Hippocampal formation (tissue), 2 donors: ENCODE measurements at places on chromosomes 16 and 17.

DNA sequence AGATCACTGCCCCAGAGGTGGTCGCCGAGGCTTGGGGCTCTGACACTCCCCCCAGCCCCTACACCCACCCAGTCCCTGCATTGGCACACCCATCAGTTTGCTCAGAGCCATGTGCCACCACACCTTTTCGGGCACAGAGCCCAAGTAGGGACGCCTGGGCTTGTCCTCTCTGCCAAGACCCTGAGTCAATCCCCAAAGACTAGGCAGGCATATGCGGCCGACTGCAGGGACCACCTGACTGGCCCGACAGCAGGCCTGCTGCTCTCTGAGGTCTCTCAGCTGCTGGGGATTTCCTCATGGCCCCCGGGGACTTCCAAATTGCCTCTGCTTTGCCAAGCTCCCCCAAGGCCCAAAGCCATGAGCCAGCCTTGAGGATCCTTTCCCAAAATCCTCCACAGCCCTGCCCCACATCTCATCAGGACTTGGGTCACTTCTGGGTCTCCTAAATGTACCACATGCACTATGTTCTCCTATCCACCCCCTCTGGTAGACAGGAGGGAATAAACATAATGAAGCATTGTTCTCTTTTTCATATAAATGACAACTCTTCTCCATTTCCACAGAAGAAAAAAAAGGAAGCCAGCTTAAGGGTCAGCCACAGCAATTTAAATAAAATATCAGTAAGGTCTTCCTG lies 30.6 kb downstream of the MYO18A start:
- peak; percentile 31 for DNase-seq

DNA sequence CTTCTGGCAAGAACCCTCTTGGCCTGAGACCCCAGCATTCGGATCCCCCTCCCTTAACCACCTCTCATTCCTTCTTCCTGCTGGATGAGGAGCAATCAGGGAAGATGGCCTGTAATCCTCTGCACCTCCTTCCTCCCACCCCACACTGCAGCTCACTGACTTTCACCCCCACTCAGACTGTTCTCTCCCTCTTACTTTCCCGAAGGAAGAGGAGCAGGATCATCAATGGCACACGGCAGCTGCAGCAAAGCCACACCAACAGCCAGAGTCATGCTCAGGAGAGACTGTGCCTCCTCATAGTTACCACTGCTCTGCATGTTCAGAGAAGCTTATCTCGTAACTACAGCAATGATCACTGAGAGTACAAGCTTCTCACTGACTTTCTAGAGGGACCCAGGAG lies 10.1 kb upstream of the TMEM101 start:
- no peak for DNase-seq

DNA sequence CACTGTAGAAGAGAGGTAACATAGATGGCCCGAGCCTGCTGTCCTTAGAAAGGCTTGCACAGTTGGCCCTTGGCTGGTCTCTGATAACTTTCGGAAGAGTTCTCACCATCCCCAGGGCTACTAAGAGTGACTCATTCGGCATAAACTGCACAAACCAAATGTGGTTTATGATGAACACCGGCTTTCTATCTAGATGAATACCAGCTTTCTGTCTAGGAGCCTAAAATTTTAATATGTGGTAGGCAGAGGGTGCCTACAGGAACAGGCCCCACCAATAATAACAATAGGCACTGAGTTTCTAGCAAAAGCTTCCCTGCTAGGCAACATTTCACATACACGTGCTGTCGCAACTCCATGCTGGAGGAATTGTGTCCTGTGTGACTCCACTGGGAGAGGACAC lies 15.4 kb downstream of the CNOT1 start:
- no peak for DNase-seq

- DNase-seq = no peak
These were observed 15.5 kb downstream of the CMIP start for GRCh38 chr16:81460075-81460474.

DNA sequence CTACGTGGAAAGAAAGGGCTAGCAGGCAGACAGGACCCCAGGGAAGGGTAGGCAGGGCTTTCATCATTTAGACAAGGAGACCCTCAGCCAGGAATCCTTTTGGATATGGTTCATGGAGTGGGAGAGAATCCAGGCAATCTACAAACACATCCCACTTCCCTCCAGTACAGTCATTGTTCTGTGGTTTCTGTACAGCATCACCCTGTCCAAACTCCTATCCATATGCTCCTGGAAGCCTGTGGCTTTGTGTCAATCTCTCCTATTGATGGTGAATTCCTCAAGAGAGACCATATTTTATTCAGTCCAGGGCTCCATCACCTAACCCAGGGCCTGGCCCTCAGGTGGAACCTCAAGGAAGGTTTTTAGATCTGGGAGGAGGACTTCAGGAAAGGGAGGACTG lies 99.2 kb downstream of the SPACA3 start:
- DNase-seq = no peak

GRCh38 chr17:4127555-4127954 lies 15.3 kb downstream of the ZZEF1 start:
- no peak for DNase-seq

- DNase-seq = no peak
These were observed 11.3 kb upstream of the UBALD2 start for GRCh38 chr17:76253841-76254240.

DNA sequence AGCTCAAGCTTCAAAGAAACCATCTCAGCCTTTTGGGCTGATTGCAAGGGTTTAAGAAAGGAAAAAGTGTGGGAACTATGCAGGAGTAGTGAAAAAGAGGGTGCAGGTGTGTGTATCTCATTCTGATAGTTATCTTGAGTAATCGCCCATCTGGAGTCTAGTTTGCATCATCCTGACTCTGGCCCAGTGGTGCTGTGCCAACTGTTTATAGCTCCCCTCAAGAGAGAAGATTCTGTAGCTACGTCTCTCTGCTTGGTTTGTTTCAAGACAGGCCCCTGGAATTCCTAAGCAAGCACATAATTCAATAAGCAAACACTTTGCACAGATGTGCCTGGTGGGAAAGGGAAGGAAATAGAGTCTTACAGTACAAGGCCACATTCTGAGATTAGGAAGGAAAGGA lies 144.4 kb downstream of the HAPSTR1 start:
- DNase-seq = no peak

- DNase-seq = no peak
These were observed 78.3 kb downstream of the GAS7 start for GRCh38 chr17:10120109-10120485.

DNA sequence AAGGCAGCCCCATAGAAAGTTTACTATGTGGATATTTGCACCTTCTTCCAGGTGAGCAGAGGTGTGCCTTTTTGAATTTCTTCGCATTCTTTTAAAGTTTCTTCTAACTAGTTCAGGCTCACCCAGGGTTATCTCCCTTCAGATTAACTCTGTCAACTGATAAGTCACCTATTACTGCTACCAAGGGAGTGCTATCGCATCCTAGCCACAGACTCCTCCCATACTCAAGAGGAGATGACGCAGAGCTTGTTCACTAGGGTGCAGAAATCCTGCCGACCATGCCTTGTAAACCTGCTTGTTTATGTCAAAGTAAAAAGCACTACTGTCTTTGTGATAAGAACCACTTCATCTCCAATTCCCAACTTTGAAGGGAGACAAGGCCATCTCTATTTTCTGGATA lies 390.1 kb downstream of the RBFOX1 start:
- no peak for DNase-seq

DNA sequence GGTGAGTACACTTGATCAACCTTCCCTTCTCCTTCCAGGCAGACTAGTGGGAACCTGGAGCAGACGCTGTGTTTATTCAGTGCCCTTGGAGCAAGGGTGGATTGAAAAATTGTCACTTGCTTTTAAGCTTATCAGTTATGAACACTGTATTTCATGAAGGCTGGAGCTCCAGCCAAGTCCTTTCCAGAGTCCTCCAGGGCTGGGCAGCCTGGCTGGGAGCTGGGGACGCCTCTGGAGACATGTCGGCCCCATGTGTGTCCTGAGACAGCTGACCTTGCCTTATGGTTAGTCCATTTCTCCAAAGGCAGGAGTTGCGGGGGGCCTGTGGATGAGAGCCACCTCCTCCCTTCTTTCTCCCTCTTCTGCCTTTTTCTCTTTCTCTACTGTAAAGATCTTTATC lies 67.0 kb downstream of the RAP1GAP2 start:
- no peak for DNase-seq

GRCh38 chr16:53187775-53188174 lies 133.0 kb downstream of the CHD9 start:
- DNase-seq = no peak

- DNase-seq = peak; percentile 53
These were observed 84.2 kb downstream of the WWOX start for GRCh38 chr16:78183437-78184237.

- DNase-seq = peak; percentile 30
These were observed 504 bp upstream of the GOSR1 start for GRCh38 chr17:30476726-30477082.

GRCh38 chr17:82832411-82832810 lies 7.4 kb downstream of the ZNF750 start:
- no peak for DNase-seq

DNA sequence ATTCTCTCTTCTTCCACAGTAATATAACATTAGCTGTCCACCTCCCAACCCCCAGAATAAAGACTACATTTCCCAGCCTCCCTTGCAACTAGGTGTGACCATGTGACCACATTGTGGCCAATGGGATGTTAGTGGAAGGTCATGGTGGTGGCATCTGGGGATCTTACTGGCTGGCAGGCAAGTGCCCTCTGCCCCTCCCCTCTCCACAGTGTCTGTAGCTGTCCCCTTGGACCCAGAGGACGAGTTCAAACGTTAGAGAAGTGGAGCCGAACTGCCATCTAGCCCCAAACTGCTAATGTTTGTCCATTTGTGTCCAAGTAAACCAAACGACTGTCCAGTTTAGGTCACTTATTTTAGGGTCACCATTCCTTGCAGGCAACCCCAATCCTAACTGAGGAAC lies 26.6 kb upstream of the KCNG4 start:
- DNase-seq = peak; percentile 51

DNA sequence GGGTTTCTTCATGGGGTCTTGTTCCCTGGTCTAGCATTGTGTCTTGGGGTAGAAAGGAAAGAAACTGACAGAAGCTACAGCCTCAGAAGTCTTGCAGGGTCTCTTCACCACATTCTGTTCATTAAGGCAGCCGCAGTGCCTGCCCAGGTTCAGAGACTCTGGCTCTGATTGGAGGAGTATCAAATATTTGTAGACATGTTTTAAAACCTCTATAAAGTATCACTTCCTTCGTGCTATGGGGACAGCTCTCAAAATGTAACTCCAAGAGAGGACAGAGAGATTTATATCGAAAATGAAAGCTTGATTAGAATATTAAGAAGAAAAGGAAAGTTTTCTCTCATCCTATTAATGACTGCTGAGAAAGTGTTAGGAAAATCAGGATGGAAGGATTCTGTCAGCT lies 107.0 kb upstream of the CACNG3 start:
- no peak for DNase-seq

GRCh38 chr16:52872731-52873130 lies 180.0 kb downstream of the CHD9NB start:
- no peak for DNase-seq

- DNase-seq = no peak
These were observed 28.0 kb downstream of the CUEDC1 start for GRCh38 chr17:57927048-57927723.

- no peak for DNase-seq
These were observed 70.3 kb upstream of the LGALS9 start for GRCh38 chr17:27560668-27561067.

DNA sequence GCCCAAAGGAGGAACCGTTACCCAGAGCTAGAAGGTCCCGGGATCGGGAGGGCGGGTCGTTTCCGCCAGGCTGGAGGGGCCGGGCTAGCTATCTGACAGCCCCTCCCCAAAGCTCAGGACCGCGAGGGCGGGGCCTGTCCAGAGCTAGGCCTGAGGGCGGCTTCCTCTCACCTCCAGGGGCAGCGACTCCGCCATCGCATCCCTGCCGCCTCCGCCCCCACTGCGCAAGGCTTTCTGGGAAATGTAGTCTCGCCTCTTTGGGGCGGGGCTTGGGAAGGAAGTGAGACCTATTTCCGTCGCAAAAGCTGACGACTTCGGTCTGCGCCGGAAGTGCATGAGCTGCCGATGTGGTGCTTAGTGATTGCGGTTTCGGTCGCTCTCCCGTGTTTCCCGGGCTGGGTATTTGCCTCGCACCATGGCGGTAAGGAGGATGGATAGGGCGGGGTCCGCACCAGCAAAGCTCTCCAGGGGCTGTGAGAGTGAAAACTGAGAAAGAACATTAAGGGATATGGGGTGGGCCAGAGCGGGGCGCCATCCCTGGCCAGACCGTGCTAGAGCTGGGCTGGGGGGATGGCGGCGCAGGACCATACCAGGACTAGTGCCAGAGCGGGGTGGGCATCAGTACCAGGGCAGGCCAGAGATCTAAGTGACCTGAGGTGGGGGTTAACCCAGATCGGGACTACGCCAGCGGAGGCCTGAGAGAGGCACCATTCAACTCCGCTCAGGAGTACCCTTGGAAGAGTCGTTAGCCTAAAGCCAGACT lies at the start of gene TMEM208:
TSS of gene TMEM208 (plus strand) at position 327 of the 763 bp plus-strand sequence. CDS start at position 416, 89 bp downstream.
- peak; percentile 92 for DNase-seq

DNA sequence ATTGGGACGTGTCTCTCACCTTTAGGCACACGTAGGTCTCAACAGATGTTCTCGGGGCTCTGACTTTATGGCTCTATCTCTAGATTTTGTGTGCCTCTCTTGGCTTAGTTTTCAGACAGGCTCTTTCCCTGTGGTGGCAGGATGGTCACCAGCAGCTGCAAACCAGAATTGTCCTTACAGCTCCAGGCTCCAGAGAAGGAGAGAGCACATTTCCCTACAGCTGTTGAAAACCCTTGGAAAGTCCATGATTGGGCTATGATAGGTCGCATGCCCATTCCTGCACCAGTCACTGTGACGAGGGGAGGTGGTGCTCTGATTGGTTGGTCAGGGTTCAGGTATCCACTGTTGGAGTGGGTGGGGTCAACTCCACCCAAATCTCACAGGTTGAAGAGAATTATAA lies 41.5 kb downstream of the SHISA9 start:
- no peak for DNase-seq

- no peak for DNase-seq
These were observed 2.0 kb downstream of the ASGR2 start for GRCh38 chr17:7112510-7113108.

GRCh38 chr16:85235991-85236817 lies 123.9 kb upstream of the CIBAR2 start:
- no peak for DNase-seq

- no peak for DNase-seq
These were observed 8.3 kb upstream of the HOXB2 start for GRCh38 chr17:48553190-48553547.

DNA sequence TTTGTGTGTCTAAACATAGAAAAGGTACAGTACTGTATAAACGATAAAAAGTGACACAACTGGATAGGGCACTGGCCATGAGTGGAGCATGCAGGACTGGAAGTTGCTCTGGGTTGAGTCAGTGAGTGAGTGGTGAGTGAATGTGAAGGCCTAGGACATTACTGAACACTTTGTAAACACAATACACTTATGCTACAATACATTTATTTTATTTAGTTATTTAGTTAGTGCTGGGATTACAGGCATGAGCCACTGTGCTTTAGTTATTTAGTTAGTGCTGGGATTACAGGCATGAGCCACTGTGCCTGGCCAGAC lies 4.6 kb downstream of the CFAP20 start:
- no peak for DNase-seq
